ENCODE measurements at places on chromosomes 3 and 15. TPM values are rescaled to one million over a fixed set of nuclear protein-coding genes. Genes with fewer than 3 reads are reported as not detected.
A peak's percentile ranks its signal among the peaks of the same experiment; 100 is the strongest.

GRCh38 chr3:69203631-69204314 is 81.4 kb upstream of the LMOD3 start:
- H3K27me3 ChIP-seq, result no peaks in the 10 kb centered on the region
- no peaks in the 10 kb centered on the region for H3K36me3 ChIP-seq
- peak overlapping the region; percentile 5 for H3K27ac ChIP-seq
- no peak overlapping the region for H3K4me3 ChIP-seq
- no peak for DNase-seq

Gene ALDH1A3
- 63.0 TPM for total RNA-seq

- H3K27ac ChIP-seq, result peak overlapping the region; percentile 83
- no peak for DNase-seq
- no peaks in the 10 kb centered on the region for H3K36me3 ChIP-seq
- no peak overlapping the region for H3K4me3 ChIP-seq
- no peaks in the 10 kb centered on the region for H3K27me3 ChIP-seq
- H3K4me1 ChIP-seq, result peaks cover 8% of the 10 kb centered on the region
These were observed 6.0 kb upstream of the LIPH start for GRCh38 chr3:185558395-185558794.

- peak; percentile 9 for DNase-seq
- no peaks in the 10 kb centered on the region for H3K36me3 ChIP-seq
- H3K27ac ChIP-seq, result peak overlapping the region; percentile 96
- peak overlapping the region; percentile 96 for H3K4me3 ChIP-seq
These were observed 69.7 kb upstream of the LRRFIP2 start for GRCh38 chr3:37243820-37244748.

DNA sequence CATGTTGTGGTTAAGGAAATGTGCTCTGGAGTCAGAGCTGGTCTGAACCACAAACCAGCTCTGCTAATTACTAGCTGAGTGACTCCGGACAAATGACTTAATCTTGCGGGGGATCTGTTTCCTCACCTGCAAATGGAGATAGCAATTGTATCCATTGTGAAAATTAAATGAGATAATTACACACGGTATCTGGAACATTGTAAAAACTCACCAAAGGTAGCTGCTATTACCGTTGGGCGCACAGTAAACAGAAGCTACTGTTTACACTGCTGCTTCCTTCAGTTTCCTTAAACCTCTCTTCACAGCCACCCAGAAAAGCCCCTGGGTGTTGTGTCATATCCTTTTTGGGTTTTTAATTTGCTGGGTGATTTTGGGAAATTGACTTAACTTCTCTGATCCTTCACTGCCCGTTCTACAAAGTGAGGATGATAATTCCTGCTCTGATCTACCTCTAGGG is 107.8 kb downstream of the MEGF11 start:
- peaks cover 5% of the 10 kb centered on the region for H3K27me3 ChIP-seq
- no peak for DNase-seq
- H3K4me1 ChIP-seq, result no peaks in the 10 kb centered on the region
- no peak overlapping the region for H3K27ac ChIP-seq
- no peak overlapping the region for H3K4me3 ChIP-seq

Data from esophagus squamous epithelium (tissue), 5 donors.